ENCODE measurements at places on chromosomes 7 and 10.

GRCh38 chr7:15011289-15011688 is 108.7 kb upstream of the DGKB start:
- no peak for DNase-seq

- no peak for DNase-seq
Measured at GRCh38 chr10:132326925-132327324, 5.1 kb upstream of the LRRC27 start.

- DNase-seq, result no peak
Measured at GRCh38 chr7:48180981-48181380, 9.7 kb downstream of the ABCA13 start.

GRCh38 chr7:81081616-81082015 is 162.8 kb upstream of the SEMA3C start:
- DNase-seq, result no peak

- DNase-seq, result no peak
Measured at GRCh38 chr7:150722431-150722931, 6.1 kb downstream of the GIMAP1 start.

GRCh38 chr10:48253970-48254657 is 20.4 kb downstream of the FRMPD2 start:
- DNase-seq, result no peak

- peak; percentile 7 for DNase-seq
Measured at GRCh38 chr10:89591111-89591795, 53.8 kb downstream of the PANK1 start.
